IPS DF 6.9 (cell line): ENCODE measurements at places on chromosomes 16 and 17.

DNA sequence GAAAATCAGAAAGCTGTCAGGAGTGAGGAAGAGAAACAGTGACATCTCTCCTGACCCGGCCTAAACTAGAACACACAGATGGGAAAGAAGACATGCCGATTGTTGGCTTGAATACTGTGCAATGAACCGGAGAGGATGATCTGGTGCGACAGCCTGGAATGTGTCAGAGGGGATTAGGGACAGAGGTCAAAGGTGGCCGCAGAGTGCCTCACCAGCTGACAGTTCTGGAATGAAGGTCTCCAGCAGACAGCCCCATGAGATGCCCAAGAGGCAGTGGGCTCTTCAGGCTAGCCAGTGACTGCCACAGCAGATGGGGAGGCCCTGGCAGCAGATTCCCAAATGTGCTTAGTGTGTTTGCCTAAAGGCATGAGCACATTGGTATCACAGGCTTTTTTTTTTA is 623.2 kb downstream of the CDH8 start:
- DNase-seq = no peak

GRCh38 chr16:58119509-58119845 is 9.7 kb downstream of the CFAP20 start:
- no peak for DNase-seq

- DNase-seq = peak; percentile 31
Measured at GRCh38 chr16:27515874-27516353, 33.8 kb downstream of the GTF3C1 start.

GRCh38 chr16:15672514-15673167 is 22.6 kb downstream of the NDE1 start:
- DNase-seq = no peak

DNA sequence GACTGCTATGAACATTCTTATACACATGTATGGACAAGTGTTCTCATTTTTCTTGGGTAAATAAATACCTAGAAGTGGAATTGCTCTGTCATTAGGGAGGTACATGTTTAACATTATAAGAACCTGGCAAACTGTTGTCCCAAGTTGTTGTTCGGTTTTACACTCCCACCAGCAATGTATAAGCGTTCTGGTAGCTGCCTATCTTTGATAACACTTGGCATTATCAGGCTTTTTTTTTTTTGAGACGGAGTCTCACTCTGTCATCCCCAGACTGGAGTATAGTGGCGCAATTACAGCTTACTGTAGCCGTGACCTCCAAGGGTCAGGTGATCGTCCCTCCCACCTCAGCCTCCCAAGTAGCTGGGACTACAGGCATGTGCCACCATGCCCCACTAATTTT is 16.3 kb downstream of the ATAD5 start:
- no peak for DNase-seq
